ENCODE measurements at places on chromosomes 2 and 18.

- no peak for DNase-seq
Observed at GRCh38 chr18:33446604-33447003, 6.1 kb upstream of the CCDC178 start.

DNA sequence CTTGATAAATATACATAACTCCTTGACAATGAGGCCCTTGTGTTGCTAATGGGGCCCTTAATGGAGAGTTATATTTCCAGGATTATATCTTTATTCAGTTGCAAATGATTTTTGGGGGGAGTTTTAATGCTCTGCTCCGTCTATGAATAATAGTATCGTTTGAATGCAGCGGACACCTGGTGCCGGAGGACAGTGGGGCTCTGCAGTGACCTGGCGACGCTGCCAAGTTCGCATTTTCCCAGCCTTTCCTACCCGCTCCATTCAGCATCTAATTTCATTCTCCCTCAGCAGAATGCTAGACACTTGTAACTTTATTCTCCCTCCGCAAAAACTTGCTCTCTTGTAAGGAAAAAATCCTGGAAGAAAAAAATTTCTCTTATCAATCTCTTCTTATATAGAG, 257.6 kb upstream of the SALL3 start:
- DNase-seq, result no peak

GRCh38 chr2:217703102-217703501, 299.7 kb downstream of the TNS1 start:
- DNase-seq, result no peak

DNA sequence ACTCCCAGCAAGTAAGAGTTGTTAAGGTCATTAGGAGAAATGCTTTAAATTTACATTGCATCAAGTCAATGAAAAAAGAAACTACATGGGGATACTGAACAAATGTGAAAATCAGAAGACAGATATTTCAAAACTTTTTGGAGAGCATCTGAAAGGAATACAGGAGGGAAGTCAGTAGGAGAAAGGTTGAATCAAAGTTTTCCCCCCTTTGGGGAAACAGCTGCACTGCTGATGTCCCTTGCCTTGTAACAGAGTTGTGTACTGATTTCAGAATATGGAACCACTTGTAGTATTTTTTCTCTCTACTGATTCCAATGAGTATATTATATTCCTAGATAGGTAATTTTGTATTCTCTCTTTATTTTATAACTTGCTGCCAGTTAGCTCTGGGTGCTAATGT, 592.5 kb upstream of the ZEB2 start:
- DNase-seq, result no peak

GRCh38 chr2:205659922-205660321, 22.4 kb upstream of the NRP2 start:
- no peak for DNase-seq

DNA sequence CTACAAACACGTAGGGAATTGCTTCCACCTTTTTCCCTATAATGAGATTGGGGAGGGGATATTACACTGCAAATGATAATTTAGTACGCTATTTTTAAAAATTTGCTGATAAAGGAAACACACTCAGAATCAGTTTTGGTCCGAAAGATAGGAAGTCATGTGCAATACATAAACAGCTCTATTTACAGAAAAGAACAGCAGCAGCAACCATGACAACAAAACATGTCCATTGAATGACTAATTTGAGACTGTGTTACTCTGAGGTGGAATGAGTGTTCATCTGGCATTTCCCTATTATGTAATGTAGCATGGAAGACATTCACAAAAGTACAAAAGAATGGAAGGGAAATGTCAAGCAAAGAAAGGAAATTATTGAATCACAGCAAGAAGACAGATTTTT, 337.2 kb downstream of the NBAS start:
- DNase-seq, result no peak

GRCh38 chr2:128292599-128293425, 25.9 kb downstream of the HS6ST1 start:
- DNase-seq, result no peak

- DNase-seq, result no peak
Observed at GRCh38 chr2:26178746-26179436, 6.0 kb downstream of the GAREM2 start.

GRCh38 chr18:76493213-76494161, 1.6 kb downstream of the ZNF516 start:
- DNase-seq, result peak; percentile 36

DNA sequence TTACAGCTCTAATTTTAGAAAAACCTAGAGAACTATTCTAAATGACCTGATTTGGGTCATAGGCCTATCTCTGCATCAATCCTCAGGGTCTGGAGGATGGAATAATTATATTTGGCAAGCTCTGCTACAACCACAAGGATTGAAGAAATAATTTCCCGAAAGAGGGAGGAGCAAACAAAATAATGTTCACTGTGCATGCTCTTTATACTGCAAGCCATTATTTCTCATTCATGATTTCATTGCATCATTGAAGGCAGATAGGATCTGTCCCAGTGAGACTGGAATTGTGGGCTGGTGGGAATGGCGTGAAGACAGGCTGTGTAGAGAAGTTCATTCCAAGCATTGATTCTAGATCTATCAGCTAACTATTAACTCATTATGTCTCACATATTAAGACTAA, 12.7 kb upstream of the MAPRE2 start:
- DNase-seq, result no peak

GRCh38 chr2:70161069-70161534, 29.7 kb downstream of the C2orf42 start:
- DNase-seq, result no peak

GRCh38 chr2:172434821-172435605, 7.6 kb downstream of the ITGA6 start:
- DNase-seq, result no peak

DNA sequence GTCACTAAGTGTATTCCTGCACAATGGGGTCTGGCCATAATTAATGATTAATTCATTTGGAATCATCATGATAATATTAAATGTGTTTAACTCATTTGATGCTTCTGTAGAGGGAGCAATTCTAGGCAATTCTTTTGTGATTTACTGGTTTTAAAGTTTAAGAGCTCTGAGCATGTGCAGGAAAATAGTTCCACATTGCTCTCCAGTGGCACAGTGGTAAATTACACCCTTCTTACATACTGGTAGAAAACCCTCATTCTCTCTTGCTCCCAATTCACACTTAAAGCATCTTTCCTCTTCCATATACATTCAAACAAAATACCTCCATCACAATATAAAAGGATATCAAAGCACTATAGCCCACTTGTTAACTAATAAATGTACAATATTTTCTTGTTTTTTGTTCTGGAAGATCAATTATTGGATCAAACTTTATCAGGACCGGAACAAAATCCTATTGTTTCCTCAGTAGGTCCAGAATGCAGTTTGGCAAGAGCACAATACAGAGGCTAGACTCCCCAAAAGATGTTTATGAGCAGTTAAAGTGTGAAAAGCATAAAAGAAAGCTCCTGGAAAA, 844.3 kb downstream of the MBD2 start:
- no peak for DNase-seq

DNA sequence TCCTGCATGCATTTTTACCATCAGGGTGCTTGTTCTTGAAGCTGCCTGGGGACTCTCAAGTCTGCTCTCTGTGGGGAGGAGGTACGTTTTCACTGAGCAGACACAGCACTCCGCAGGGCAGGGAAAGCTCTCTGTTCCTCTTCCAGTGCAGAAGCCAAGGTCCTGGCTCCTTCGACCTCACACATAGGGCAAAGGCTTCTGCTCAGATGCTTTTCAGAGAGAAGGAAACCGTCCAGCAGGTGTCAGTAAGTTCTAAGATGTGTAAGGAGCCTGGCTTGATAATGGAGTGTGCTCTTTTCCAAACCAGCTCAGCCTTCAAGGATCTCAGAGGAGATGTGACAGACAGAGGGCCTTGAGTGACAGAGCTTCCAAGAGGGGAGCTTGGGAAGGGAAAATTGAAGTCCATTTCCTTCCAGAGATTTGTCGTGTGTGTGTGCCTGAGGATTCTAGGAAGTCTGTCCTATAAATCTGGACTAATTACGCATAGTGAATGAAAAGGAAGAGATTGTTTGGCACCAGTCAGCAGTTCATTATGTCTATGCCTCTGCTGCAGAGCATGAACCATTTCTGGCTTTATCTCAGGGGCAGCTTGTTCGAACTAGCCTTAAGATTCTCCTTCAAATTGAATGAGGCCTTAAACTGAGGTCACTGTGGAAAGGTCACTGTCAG, 67.3 kb upstream of the UPP2 start:
- DNase-seq, result no peak

GRCh38 chr18:48676756-48677368, 138.0 kb downstream of the CTIF start:
- peak; percentile 84 for DNase-seq

DNA sequence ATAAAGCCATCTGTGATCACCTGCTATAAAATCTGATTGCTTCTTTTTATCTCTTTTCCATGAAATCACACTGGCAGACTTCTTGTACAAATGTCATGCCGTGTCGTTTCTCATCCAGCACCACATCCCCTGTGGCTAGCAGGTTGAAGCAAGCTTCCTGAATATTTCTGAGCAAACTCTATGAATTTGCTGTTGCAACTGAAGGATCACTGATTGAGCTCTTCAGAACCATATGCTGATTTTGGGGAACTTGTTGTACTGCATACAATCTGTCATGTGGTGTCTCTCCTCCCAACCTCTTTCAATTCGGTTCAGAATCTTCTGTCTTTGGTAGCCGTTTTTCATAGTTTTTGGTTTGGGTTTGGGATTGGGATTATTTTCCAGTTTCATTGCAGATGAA, 57.7 kb upstream of the RBMS1 start:
- DNase-seq, result no peak

Data from stimulated activated CD8-positive, alpha-beta memory T cell treated with anti-CD3 and anti-CD28 coated beads, Interleukin-4, amount 100 ng/mL, for 48 hours (primary cell).